Thyroid gland (tissue), 4 donors: ENCODE measurements at places on chromosomes 5 and 9. TPM values are rescaled to one million over a fixed set of nuclear protein-coding genes. Genes with fewer than 3 reads are reported as not detected.

GRCh38 chr9:124735121-124735520 lies 36.0 kb downstream of the NR6A1 start:
- no peaks in the 10 kb centered on the region for H3K36me3 ChIP-seq
- no peaks in the 10 kb centered on the region for H3K27me3 ChIP-seq

- no peaks in the 10 kb centered on the region for H3K27me3 ChIP-seq
- H3K27ac ChIP-seq: no peak overlapping the region
- no peak for DNase-seq
- H3K36me3 ChIP-seq: no peaks in the 10 kb centered on the region
- H3K4me3 ChIP-seq: no peak overlapping the region
- H3K4me1 ChIP-seq: peaks cover 20% of the 10 kb centered on the region
These were observed 16.8 kb downstream of the GNAQ start for GRCh38 chr9:78014776-78015175.

DNA sequence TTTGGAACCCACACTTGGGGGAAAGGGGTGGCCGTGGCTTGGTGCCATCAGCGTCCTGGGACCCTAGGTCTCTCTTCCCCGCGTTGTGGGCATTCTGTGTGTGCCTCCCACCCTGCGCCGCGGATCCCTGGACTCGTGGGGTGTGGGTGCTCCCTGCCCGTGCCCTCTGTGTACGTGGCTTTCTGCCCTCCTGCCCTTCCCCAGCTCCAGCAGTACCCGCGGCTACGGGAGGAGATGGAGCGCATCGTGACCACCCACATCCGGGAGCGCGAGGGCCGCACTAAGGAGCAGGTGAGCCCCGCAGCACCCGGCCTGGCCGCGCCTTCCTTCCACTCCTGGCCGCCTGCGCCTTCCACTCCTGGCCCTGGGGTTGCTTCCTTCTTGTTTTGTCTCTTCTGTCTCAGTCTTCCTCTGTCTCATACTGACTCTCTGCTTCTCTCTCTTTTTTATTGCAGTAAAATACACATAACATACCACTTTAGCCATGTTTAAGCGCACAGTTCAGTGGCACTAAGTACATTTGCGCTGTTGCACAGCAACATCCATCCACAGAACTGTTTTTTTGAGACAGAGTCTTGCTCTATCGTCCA lies 30.7 kb downstream of the DNM1 start:
- no peaks in the 10 kb centered on the region for H3K27me3 ChIP-seq
- no peaks in the 10 kb centered on the region for H3K4me1 ChIP-seq
- H3K27ac ChIP-seq: no peak overlapping the region
- no peak for DNase-seq

- no peak overlapping the region for H3K4me3 ChIP-seq
- no peaks in the 10 kb centered on the region for H3K4me1 ChIP-seq
- no peaks in the 10 kb centered on the region for H3K27me3 ChIP-seq
- no peak for DNase-seq
- H3K36me3 ChIP-seq: no peaks in the 10 kb centered on the region
- H3K27ac ChIP-seq: no peak overlapping the region
These were observed 80.4 kb downstream of the SLC12A2 start for GRCh38 chr5:128163991-128164390.

DNA sequence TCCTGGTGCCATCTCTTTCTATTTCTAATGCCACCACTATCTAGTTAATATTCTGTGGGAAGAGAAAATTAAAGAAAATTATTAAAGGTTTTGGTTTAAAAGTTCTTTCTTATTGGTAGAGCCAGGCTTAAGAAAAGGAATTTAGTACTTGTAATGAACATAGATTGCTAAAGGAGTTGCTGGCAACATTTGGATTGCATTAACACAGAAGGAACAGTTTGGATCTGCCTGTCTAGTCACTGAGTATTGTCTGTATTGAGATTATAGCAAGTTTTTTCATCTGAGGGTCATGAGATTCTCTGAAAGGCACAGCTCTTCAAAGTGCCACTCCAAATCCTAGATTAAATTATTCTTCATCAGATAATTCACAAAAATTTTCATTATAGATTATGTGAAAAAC lies 32.0 kb downstream of the FSD1L start:
- no peak for DNase-seq
- H3K27me3 ChIP-seq: no peaks in the 10 kb centered on the region
- no peaks in the 10 kb centered on the region for H3K36me3 ChIP-seq

- peaks cover 9% of the 10 kb centered on the region for H3K4me1 ChIP-seq
- H3K27ac ChIP-seq: no peak overlapping the region
- no peak for DNase-seq
- no peaks in the 10 kb centered on the region for H3K36me3 ChIP-seq
These were observed 511.7 kb downstream of the BNC2 start for GRCh38 chr9:16358751-16359150.

DNA sequence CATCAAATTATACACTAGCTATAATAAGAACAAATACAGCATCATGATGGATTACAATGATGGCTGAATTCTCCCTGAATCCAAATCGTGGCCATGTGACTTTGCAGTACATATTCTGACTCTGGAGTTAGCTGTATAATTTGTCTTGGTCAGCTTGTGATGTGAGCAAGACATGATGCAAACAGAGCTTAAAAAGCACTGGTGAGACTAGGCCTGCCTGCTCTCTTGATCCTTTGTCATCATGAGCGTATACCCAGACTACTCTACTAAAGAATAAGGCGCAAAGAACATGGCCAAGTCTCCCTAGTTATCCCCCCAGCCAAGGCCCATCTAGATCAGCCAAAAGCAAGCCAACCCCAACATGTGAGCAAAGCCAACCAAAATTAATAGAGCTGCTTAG lies 34.7 kb upstream of the IFNE start:
- no peaks in the 10 kb centered on the region for H3K4me1 ChIP-seq
- no peaks in the 10 kb centered on the region for H3K36me3 ChIP-seq
- no peak overlapping the region for H3K4me3 ChIP-seq
- DNase-seq: no peak
- no peaks in the 10 kb centered on the region for H3K27me3 ChIP-seq

DNA sequence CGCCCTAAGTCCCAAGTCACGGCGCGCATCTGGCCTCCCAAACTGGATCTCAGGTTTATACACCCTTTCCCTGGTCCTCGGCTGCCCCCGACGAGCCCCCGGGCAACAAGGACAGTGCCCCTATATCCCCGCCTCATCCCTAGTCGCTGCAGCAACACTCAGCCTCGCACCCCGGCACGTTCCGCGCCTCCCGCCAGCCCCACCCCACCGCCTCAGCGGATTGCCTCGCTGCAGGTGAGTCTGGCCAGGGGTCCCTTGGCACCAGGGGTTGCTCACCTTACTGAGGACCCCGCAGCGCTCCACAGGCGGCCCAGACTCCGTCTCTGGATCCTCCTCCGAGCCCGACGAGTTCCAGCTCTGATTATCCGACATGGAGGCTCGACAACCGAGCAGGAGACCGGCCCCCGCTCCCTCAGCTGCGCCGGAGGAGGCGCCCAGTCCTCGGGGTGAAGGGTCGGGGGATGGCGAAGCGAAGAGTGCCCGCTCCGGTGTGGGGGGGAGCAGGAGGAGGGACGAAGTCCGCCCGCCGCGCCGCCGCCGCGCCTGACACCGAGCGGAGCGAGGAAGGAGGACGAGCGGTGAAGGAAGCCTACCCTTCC lies 494 bp downstream of the CERT1 start:
- H3K4me1 ChIP-seq: peaks cover 29% of the 10 kb centered on the region
- peak overlapping the region; percentile 72 for H3K27ac ChIP-seq
- DNase-seq: peak; percentile 59
- H3K27me3 ChIP-seq: no peaks in the 10 kb centered on the region

DNA sequence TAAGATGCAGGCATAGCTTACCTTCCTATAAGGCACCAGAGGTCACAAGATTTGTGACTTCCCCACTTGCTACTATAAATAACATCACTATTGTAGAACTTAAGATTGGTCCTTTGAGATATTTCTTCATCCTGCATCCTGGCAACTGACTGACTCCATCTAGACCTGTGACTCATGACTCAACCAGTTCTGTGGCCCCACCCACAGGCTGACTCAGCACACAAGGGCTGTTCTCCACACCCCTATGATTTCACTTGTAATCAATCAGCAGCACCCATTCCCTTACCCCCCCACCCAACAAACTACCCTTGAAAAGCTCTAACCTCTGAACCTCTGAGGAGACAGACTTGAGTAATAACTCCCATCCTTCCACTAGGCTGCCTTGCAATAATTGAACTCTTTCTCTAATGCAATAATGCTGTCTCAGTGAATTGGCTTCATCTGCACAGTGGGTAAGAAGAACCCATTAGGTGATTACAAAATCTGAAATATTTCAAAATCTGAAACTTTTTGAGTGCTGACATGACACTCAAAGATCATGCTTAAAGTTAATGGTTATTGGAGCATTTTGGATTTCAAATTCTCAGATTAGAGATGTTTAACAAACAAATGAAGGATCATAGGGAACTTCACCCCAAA lies 296.7 kb downstream of the ARL15 start:
- no peaks in the 10 kb centered on the region for H3K36me3 ChIP-seq
- no peak overlapping the region for H3K4me3 ChIP-seq
- no peaks in the 10 kb centered on the region for H3K4me1 ChIP-seq
- no peak for DNase-seq
- no peak overlapping the region for H3K27ac ChIP-seq
- no peaks in the 10 kb centered on the region for H3K27me3 ChIP-seq

GRCh38 chr9:35044071-35044470 lies 28.4 kb downstream of the VCP start:
- H3K27ac ChIP-seq: no peak overlapping the region
- H3K36me3 ChIP-seq: no peaks in the 10 kb centered on the region
- DNase-seq: no peak
- no peaks in the 10 kb centered on the region for H3K4me1 ChIP-seq
- no peak overlapping the region for H3K4me3 ChIP-seq

The IFNK gene
- not detected for total RNA-seq

The SAPCD2 gene
- total RNA-seq: 0.67 TPM

The PCDHGA6 gene
- 5.6 TPM for total RNA-seq

The SLC46A2 gene
- not detected for total RNA-seq

The RGS7BP gene
- total RNA-seq: 3.4 TPM

The CNTNAP3B gene
- 20.3 TPM for total RNA-seq

The FBP2 gene
- not detected for total RNA-seq
